CD4-positive, alpha-beta T cell (primary cell): ENCODE measurements at places on chromosomes 7 and 10. TPM values are rescaled to one million over a fixed set of nuclear protein-coding genes. Genes with fewer than 3 reads are reported as not detected.

GRCh38 chr7:145360511-145361100 lies 524.8 kb upstream of the TPK1 start:
- no peak for DNase-seq

DNA sequence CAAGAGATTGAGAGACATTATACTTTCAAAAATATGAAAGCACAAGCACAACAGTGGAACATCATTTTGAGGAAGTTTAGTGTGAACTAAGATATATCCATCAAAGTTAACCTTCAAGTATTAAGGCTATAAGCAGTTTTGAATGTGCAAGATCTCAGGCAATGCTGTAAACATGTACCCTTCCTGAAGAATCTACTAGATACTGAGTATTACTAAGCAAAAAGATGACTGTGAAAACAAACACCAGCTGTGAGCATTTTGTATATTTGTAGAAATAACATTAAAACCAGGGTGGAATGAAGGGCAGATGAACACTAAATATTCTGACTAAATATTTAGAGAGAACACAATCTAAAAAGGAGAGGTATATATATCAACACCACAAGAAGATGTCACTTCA lies 41.3 kb upstream of the ADRA2A start:
- no peak for DNase-seq

GRCh38 chr7:78543976-78544375 lies 745.4 kb downstream of the PHTF2 start:
- no peak for DNase-seq

The AP1S1 gene
- total RNA-seq = 3.0 TPM

GRCh38 chr10:124369066-124369465 lies 49.7 kb downstream of the OAT start:
- DNase-seq = no peak

DNA sequence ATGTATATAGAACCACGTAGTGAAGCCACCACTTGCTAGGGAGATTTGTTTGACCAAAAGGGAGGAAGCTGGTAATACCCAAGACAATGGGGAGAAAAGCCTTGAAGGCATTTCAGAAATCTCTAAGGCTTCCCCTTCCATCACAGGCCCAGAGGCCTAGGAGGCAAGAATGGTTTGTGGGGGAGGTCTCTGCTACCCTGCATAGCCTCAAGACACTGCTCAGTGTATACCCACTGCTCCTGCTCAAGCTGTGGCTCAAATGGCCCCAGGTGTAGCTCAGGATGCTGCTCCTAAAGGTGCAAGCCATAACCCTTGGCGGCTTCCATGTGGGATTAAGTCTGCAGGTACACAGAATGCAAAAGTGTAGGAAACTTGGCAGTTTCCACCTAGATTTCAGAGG lies 1105.8 kb downstream of the GATA3 start:
- no peak for DNase-seq

DNA sequence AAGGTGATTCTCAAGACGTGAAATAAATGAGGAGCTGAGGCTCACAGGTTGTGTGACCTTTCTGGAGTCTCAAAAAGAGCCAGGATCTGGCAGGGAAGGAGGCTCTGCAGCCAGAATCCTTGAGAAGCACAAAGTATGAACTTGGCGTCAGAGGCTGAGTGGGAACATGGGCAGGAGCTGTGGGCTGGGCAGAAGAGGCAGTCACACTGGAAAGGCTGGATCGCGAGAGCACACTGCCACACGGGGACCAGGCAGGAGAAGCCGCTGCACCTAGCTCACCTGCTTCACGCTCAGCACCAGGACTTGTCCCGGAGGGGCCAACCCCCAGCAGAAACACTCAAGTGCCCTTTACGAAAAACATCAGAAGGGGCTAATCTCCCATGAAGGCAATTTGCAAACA lies 535.0 kb downstream of the TNS3 start:
- DNase-seq = no peak

GRCh38 chr7:22571766-22572165 lies 71.8 kb upstream of the STEAP1B start:
- DNase-seq = no peak

The HIP1 gene
- total RNA-seq = 1.5 TPM

DNA sequence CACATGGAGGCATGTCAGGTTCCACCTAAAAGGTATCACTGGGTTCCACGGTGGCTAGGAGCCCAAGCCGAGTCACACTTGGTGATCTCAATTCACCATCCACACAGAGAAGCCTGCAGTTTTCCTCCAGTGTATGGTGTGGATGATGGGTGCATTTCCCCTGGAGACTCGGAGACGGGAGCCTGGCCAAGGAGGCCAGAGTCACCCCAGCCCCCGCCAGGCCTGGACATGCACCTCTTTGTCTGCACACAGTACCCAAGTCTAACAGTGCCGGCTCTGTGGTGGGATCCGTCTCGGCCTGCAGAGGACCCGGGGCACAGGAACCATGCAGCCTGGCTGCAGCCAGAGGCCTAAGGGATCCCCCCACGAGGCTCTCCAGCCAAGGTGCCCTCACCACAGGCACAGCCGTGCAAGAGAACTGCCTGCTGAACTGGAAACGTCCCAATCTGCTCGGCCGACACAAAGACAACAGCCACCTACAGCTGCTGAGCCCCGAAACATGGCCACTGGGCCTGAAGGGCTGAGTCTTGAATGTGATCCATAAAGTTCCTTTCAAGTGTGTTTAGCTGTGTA lies 75.2 kb downstream of the DIP2C start:
- no peak for DNase-seq

The PKD1L1 gene
- total RNA-seq = 0.20 TPM

GRCh38 chr10:33570495-33570894 lies 236.0 kb upstream of the NRP1 start:
- DNase-seq = no peak

DNA sequence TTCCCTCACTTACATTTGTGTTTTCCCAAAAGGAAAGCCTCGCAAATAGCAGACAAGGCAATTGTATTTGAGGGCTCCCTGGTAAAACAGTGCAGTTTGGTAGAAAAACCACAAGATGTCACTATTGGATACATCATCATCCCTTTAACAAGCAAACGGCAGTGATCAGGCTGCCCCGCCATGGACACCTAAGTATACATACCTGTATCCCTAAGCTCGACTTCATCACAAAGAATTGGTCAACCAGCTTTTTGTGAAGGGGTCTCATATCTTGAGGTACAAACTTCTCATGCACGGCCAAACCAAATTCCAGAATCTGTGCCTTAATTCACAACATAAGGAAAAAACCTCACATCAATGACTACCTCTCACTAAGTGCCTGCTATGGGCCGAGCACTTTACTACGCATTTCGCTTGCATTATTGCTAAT lies 179.5 kb upstream of the IMMP2L start:
- DNase-seq = peak; percentile 53

GRCh38 chr10:115163129-115163528 lies 70.0 kb downstream of the ATRNL1 start:
- no peak for DNase-seq

DNA sequence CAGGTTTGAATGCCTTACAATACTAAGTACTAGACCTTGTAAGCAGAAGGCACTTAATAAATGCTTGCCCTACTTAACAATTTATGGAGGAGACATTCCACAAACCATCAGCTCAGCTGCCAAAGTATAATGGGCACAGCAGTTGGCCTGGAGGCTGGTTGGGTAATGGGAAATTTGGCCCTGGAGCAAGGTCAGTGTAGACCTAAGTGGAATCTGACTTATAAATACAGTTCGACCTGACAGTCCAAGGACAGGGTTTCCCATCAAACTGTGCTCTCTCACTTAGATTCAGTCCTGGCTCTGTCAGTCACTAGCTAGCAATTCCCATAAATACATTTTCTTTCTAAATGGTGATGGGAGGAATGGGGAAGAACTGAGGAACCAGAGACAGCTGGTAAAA lies 62.6 kb upstream of the ABCB4 start:
- no peak for DNase-seq

The PPP1R17 gene
- total RNA-seq = not detected

- no peak for DNase-seq
Observed at GRCh38 chr7:70812511-70812910, 319.4 kb upstream of the GALNT17 start.

The TSPAN12 gene
- total RNA-seq = not detected

DNA sequence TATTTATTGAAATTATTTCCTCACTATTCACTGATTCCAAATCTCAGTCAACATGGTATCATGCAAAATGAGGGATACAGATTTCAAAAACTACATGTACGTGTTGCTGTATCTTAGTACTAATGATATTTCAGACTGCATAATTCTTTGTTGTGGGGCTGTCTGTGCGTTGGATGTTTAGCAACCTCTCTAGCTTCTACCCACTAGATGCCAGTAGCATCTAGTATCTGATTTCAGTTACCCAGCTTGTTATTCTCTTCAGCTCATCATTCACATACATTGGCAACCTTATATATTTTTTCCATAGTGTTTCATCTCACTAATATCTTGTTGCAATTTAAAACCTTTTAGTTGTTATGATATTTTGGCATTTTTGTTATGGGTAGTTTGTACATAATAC lies 22.5 kb upstream of the WASL start:
- DNase-seq = no peak

- peak; percentile 68 for DNase-seq
Observed at GRCh38 chr10:101120884-101121653, 10.0 kb upstream of the TLX1 start.

- DNase-seq = no peak
Observed at GRCh38 chr7:41624818-41625217, 78.1 kb downstream of the INHBA start.

The MYH16 gene
- not detected for total RNA-seq

The ITGA8 gene
- total RNA-seq = not detected
